Stimulated activated CD8-positive, alpha-beta memory T cell treated with anti-CD3 and anti-CD28 coated beads, Interleukin-15, amount 100 ng/mL, for 24 hours (primary cell): ENCODE measurements at places on chromosomes 2 and 18.

DNA sequence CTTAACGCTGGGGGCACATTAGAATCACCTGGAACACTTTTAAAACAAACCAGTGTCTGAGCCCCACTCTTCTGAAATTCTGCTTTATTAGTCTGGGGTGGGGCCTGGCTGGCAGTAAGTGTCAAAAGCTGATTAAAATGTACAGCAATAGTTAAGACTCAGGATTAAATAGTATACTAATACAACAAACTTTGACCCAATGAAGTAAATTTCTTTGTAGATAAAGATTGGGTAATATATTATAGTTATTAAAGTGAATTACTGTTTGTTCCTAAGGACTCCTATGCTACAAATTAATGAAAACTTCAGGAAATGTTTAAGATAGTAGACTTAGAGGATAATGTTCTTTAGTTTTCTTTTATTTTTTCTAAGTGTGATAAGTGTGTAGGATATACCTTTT, 160.9 kb downstream of the FAM124B start:
- DNase-seq, result no peak

GRCh38 chr18:36132756-36133155, 3.1 kb downstream of the ELP2 start:
- no peak for DNase-seq

DNA sequence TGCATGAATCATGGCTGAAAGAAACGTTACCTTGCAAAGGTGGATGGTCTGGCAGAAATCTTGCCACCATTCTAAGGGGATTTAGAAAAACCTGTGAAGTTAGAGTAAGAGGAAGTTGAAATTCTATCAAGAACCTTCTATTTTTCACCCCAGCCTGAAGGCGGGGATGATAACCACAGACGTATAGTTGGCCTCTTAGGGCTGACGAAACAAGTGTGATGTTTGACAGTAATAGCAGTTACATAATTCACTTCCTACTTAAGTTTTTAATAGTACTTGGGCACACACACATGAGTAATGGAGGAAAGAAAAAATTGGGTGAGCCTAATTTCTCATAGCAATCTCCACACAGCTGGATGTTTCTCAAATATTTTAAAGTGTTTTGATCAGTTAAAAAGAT, 336.6 kb upstream of the SALL3 start:
- no peak for DNase-seq

GRCh38 chr2:219521066-219521880, 7.0 kb downstream of the ASIC4 start:
- no peak for DNase-seq

GRCh38 chr2:127683056-127683455, 7.7 kb upstream of the LIMS2 start:
- DNase-seq, result no peak
